Sciatic nerve (tissue), 2 donors: ENCODE measurements at places on chromosomes 2 and 18. TPM values are rescaled to one million over a fixed set of nuclear protein-coding genes. Genes with fewer than 3 reads are reported as not detected.

DNA sequence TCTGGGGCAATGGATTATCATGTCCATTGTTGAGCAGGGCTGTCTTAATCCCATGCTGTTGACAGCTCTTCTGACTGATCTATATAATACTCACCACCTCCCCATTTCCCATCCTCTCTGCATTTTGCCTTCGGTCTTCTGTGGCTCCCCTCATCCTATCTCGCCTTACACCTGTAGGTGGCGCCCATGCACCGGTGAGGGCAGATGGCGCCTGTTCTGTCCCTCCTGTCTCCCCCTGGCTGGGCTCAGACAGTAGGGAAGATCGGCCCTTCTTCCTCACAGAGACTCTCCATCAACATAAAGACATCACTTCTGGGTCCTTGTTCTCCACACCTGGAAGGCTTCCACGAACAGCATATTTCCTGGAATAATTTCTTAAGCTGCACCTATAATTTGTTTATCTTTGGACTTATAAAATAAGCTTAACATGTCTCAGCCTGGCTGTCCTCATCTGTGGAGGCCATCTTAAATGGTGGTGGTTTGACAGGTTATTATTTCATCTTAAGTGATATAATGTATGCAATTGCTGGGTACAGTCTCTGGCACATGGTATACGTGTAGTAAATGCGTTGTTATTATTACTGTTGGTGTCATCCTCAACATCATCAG is 10.9 kb upstream of the CDH20 start:
- peak; percentile 70 for DNase-seq

GRCh38 chr2:58572731-58573130 is 331.6 kb upstream of the FANCL start:
- DNase-seq = no peak

DNA sequence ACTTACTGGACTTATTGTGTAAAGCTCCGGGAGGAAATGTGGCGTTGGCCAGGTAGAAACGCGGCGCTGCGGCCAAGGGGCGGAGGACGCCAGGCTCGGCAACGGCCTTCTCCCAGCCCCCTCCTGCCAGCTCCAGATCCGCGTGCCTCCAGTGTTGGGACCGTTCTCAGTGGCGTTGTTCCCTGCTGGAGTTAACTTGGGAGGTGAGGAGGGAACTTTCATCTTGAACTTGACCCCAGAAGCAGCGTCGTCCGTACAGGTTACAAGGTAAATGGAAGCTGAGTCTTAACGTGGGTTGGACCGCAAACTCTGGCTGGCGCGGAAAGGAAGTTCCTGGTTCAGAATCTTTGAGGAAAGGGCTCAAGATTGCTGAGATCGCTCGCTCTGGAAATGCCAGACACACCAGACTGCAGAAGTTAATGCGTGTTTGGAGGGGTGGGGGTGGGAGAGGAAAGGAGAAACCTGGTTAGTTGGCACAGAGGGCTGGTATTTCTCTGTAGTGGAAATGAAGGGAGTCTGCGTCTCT is 1.3 kb downstream of the TANC1 start:
- peak; percentile 65 for DNase-seq

The REG3A gene
- 2.3 TPM for total RNA-seq

DNA sequence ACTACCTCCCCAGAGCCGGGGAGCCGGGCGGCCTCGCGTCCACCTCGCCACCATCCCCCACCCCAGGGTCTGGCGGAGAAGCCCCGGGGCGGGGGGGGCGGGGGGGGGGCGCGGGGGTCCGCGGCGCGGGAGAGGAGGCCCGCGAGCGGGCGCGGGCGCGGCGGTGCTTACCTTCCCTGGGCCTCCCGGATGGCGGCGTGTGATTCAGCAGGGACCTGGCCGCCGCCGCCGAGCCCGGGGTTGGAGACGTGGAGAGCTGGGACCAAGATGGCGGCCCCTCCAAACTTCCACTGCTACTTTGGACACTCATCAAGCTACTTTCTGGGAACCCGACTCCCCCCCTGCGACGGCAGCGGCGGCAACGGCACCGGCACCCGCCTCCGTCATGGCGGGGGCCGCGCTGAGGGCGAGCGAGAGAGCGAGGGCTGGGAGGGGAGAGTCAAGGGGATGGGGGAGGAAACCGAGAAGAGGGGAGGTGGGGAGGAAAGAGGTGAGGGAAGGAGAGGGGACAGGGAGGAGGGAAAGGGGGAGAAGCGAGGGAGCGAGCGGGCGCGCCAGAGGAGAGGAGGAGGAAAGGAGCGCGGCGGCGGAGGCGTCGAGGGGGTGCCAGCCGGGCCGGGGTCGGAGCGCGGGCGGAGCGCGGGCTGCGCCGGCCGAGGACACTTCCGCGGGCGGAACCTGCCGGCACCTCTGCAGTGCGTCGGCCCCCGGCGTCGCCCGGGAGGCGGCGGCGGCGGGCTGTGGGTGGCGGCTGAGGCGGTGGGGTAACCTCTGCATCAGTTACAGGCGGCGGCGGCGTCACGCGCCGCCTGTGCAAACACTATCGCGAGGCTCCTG is at the start of gene TLK1:
TLK1 (minus strand) TSS at position 775 of the 837 bp plus-strand sequence; CDS start at position 310, 465 bp downstream.
- peak; percentile 81 for DNase-seq
